ENCODE measurements at places on chromosomes 4 and X.

- DNase-seq = peak; percentile 49
Observed at GRCh38 chr4:173448103-173448502, 49.2 kb upstream of the SCRG1 start.

- DNase-seq = no peak
Observed at GRCh38 chr4:23455456-23456158, 434.2 kb downstream of the PPARGC1A start.

GRCh38 chrX:129123795-129124194, 399.5 kb downstream of the SMARCA1 start:
- DNase-seq = no peak

GRCh38 chrX:16573781-16574180, 76.2 kb upstream of the S100G start:
- DNase-seq = peak; percentile 46

- no peak for DNase-seq
Observed at GRCh38 chrX:80285131-80285773, 135.0 kb upstream of the TENT5D start.

- no peak for DNase-seq
Observed at GRCh38 chr4:149793459-149793858, 22.2 kb downstream of the IQCM start.

DNA sequence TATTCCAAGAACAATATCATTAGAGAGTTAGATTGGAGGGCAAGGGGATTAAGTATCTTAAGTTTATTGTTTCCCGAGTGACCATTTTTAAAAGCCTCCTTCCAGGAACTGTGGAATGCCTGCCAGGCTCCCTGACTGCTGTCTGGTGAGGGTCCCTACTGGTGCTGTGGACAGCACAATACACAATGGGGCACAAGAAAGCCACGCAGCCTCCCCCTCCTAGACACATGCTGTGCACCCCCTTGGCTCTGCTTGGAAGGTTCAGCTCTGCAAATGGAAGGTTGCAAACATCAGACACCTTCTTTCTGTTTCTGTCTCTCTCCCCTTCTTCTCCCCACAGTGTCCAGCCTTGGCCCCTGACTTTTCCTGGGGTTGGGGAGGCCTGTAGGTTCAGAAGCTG, 153.2 kb downstream of the SHROOM3 start:
- no peak for DNase-seq

GRCh38 chr4:168593399-168593798, 96.5 kb downstream of the PALLD start:
- no peak for DNase-seq

DNA sequence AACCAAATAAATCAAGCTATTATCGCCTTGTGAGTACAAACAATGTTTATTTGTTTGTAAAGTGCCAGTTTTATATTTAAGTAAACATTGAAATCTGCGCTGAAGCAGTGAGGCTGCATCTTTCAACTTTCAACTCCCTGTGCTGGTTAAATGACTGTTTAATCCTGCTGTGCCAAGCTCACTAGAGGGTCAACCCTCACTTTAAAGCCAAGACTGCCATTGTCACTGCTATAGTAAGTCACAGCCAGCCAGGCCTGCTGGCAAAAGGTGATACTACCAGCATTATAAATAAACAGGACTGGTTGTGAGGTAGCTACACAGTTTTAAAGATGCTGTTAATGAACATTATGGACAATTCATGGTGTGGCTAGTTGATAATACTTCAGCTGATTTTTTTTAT, 34.6 kb downstream of the EFHC2 start:
- DNase-seq = no peak
